Neural progenitor cell (in vitro differentiated cells): ENCODE measurements at places on chromosomes 12 and 14. TPM values are rescaled to one million over a fixed set of nuclear protein-coding genes. Genes with fewer than 3 reads are reported as not detected.

ACRBP gene
- total RNA-seq = 2.7 and 3.8 TPM in 2 replicates

GLIPR1L1 gene
- total RNA-seq = not detected in 2 replicates

DNA sequence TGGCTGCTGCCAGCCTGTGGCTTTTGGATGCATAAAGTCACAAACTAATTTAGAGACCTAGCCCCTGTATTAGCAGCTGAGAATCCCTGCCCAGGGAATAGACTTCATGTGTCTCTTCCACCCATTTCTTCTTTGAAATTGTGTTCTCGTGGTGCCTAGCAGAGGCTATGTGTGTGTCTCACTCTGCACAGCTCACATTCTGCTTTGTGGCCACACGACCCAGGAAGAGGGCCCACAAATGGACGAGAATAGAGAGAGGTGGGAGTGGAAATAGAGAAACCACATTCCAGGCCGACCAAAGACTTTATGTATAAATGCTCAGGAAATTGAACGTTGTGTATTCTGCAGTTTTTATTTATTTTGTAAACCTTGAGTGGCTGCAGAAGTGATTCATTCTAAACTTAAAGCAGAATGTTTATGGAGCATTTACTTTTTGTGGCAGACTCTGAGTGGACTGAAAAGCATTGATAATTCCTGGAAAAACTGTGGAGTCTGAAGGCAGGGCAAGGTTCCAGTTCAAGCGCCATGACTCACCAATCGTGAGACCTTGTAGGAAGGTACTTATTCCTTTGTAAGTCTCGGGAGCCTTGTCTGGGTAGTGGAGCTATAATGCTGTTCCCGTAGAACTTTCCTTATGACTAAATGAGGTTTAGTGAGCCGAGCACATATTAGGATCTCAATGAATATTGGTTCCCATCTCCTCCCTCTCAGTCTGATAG lies 9.1 kb downstream of the B4GALNT3 start:
- H3K4me3 ChIP-seq = no peak overlapping the region
- DNase-seq = no peak
- no peaks in the 10 kb centered on the region for H3K27me3 ChIP-seq
- H3K36me3 ChIP-seq = no peaks in the 10 kb centered on the region
- H3K4me1 ChIP-seq = peaks cover 20% of the 10 kb centered on the region

DNA sequence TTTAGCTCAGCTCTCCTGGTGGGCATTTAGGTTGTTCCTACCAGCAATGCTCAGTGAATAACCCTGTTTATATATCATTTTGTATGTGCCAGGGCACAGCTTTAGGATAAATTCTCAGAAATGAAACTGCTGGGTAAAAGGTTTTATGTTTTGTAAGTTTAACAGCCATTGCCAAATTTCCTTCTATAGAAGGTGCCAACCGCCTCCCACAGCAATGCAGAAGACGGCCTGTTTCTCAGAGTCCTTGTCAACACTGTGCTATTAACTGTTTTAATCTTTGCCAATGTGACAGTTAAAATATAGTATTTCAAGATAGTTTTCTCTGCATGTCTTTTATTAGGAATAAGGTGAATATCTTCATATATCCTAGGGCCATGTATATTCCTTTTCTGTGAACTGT lies 65.0 kb downstream of the PPP1R13B start:
- DNase-seq = no peak
- no peaks in the 10 kb centered on the region for H3K4me1 ChIP-seq
- no peaks in the 10 kb centered on the region for H3K27me3 ChIP-seq
- no peak overlapping the region for H3K4me3 ChIP-seq
